ENCODE measurements at places on chromosomes 1 and 21. TPM values are rescaled to one million over a fixed set of nuclear protein-coding genes. Genes with fewer than 3 reads are reported as not detected.

DPT gene
- total RNA-seq, result 25.1 TPM

EFHD2 gene
- 11.6 TPM for total RNA-seq

UBXN10 gene
- total RNA-seq, result 2.2 TPM

TRNP1 gene
- 31.7 TPM for total RNA-seq

DNA sequence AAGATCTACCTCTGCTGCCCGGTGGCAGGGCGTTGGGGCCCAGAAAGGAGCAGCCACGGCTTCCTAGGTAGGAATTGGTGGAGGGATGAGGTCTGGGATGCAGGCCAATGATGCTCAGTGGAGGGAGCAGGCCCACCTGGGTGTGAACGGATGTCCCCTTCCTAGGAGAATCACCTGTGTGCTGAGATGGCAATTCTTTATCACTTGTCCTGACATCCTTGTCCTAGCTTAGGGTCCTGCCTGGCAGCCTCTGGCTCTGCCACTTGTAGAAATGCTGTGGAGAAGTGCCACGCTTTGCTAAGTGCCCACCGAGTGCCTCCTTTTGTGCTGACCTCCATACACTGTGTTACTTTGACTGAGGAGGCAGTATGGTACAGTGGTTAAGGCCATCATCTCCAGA is 12.8 kb downstream of the EDN2 start:
- no peak for DNase-seq

DNA sequence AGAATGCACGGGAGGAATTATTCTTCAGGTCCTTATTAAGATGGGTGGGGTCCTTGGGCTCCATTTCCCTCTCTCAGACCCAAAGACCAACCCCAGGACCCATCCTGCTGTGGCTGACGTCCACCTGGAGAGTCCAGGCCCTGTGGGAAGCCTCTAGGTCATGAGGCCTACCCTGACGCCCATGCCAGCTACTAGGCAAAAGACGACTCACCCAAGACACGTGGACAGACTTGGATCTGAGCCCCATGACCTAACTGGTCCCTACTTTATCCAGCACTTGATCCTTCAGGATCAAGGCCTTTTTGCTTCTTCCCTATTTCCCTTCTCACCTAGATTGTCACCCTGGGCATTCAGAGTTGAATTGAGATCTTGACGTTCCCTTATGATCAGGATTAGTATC is 56.0 kb upstream of the CASZ1 start:
- DNase-seq, result no peak

DNA sequence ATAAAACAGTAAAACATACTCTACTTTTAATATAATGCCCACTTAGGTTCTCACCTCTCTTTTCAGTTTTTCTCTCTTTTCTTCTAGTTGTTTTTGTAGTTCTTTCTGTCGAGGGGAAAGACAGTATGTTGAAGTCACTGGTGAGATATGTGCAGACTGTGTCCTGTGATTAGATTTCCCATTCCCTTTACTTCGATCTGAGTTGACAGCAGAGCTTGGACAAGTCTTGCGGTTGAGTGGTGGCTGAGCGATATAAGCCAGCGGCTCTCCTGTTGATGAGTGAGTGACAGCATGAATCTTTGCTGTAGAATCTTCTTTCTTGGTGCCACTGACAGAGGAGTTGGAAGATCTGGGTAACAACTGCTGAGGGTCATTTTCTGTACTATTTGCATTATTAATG is 6.0 kb downstream of the CCDC181 start:
- DNase-seq, result no peak

DNA sequence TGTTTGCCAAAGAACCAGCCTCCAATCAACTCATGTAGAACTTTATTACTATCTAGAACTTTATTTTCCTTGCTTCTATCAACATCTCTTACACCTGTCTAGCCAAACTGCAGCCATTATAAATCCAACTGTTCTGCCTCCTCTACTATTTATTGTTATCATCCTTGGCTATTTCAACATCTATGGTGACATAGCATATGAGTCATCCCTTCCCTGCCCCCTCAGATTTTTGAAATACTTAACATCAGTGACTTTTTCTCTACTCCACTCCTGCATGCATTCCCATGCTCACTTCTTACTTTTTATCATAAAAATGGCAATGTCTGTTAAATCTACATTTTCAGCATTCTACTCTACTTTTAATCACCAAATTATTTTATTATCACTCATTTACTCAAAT is 544.9 kb upstream of the NEGR1 start:
- DNase-seq, result no peak

- DNase-seq, result no peak
These were observed 3.3 kb upstream of the IRF2BP2 start for GRCh38 chr1:234613128-234613875.
